ENCODE measurements at places on chromosomes 4 and X.
A peak's percentile ranks its signal among the peaks of the same experiment; 100 is the strongest.

GRCh38 chrX:119638725-119639471, 32.7 kb upstream of the NKRF start:
- DNase-seq = no peak

DNA sequence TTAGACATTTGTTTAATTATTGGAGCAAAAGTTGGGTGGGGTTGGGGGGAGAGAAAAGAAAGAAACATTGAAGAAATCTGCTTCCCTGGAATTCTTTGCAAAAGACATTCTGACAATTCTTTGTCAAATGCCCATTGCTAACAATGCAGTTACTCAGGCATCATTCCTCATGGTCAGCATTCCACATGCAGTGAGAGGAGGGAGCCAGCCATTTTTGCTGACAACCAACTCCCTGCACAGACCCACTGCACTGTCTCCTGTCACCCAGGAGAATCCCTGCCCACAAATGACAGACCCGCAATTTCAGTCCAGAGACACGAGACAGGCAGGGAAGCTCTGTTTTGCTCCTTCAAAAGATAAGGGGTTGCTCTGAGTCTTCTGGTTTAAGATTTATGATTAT, 985.1 kb upstream of the SLIT2 start:
- no peak for DNase-seq

DNA sequence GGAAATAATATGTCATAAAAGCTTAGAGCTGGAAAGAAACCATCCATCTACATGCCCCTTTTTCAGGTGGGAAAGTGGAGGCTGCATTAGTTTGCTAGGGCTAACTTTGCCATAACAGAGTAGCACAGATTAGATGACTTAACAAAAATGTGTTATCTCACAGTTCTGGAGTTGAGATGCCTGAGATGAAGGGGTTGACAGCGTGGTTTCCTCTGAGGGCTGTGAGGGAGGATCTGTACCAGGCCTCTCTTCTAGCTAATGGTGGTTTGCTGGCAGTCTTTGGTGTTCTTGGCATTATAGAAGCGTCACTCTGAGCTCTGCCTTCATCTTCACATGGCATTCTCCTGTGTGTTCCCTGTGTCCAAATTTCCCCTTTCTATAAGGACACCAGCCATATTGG, 2.4 kb downstream of the CHRNA9 start:
- DNase-seq = no peak

GRCh38 chr4:121799208-121799823, 1.8 kb upstream of the EXOSC9 start:
- no peak for DNase-seq

DNA sequence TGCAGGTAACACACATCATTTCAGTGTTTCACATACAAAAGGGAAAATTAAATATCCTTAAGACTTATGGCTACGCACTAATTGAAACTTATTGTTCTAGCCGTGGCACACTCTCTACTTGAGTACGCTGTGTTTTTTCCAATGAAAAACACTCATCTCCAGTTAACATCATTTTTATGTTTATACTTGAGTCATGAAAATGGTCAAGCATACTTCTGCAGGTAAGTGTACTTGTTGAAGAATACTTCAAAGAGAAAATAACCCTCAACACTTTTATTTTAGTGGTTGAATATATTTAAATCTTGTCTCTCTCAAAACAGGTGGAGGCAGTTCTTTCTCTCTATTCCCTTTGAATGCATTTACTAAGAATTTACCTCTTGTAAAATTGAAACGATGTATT, 538.7 kb upstream of the PCDH7 start:
- DNase-seq = no peak

GRCh38 chr4:128570387-128570975, 239.0 kb upstream of the JADE1 start:
- no peak for DNase-seq

GRCh38 chr4:122747883-122748282, 15.4 kb downstream of the BBS12 start:
- DNase-seq = no peak

DNA sequence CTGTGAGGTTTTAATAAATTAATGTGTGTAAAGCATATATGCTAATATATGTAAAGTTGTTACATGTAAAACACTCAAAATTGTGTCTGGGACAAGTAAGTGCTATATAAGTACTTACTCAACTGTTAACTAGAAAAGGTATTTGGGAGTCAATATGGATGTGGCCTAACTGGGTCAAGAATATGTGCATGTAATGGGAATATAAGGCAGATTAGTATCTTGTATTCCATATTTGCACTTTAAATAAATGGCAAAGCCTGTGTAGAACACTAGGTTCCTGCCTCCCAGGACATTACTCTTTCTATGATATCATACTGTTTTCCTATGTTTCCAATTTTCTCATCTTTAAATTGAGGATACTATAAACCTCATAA, 270.6 kb downstream of the FBXO8 start:
- no peak for DNase-seq

- no peak for DNase-seq
Observed at GRCh38 chrX:132631579-132632232, 142.9 kb upstream of the MBNL3 start.

- DNase-seq = no peak
Observed at GRCh38 chr4:38667085-38667893, 3.3 kb downstream of the KLF3 start.

GRCh38 chrX:47610511-47610910, 9.1 kb downstream of the SYN1 start:
- no peak for DNase-seq

DNA sequence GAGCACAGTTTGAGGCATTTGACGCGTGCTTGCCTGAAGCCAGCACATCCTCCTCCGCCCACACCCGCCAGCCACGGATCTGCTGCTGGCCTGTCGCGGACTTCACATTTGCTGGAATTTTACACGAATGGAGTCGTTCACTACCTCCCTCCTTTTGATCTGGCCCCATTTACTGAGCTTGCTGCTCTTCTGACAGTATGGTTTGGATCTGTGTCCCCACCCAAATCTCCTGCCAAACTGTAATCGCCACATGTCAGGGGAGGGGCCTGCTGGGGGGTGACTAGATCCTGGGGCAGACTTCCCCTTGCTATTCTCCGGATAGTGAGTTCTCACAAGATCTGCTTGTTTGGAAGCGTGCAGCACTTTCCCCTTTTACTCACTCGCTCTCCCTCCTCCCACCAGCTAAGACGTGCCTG, 19.9 kb upstream of the CPLX1 start:
- DNase-seq = peak; percentile 43

DNA sequence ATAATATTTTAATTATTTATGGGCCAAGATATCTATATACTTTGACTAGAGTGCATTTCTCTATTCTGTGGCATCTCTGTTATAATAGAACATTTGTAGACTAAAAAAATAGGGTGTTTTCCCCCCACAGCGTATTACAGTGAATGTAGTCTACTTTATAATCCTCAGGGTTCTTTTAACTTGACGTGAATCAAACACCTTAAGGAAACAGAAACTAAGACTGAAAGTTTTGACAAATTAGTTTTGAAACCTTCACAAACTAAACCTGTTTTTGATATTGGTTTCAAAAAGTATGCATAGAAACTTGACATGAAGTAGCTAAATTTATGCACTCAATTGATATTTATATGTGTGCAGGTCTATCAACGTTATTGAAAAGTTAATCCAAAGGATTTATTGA, 1963.1 kb upstream of the TENM3 start:
- no peak for DNase-seq

DNA sequence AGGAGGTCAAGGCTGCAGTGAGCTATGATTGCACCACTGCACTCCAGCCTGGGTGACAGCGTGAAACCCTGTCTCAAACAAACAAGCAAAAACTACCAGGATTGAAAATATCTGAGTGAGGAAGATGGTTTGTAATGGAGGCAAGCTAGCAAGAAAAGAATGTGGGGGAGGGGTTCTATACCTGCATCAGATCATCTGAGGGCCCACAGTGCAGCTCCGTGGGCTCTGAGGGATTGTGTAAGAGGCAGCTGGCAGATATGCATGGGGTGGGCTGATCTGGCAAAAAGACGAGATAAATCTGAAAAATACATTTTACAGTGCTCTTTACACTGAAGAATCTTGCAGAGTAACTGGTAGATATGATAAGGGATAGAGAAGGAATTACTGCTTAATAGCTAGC, 28.9 kb upstream of the CHRNA9 start:
- DNase-seq = no peak

DNA sequence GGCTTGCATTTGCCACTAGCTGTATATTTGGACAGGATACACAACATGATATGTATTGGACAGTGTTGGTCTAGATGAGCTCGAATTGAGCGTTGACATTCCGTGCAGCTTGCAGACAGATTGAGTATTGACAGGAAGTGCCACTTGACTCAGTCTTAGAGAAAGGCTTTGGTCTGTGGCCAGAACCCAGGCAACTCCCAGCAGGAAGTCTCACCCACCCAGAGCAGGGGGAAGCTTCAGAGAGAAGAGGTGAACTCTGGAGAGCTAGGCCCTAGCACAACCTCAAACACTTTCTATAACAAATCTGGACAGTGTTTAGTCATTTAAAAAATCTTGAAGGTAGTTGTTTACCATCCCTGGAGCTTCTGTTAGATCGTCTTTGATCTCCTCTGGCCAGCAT, 280.5 kb downstream of the FBXW7 start:
- DNase-seq = no peak

DNA sequence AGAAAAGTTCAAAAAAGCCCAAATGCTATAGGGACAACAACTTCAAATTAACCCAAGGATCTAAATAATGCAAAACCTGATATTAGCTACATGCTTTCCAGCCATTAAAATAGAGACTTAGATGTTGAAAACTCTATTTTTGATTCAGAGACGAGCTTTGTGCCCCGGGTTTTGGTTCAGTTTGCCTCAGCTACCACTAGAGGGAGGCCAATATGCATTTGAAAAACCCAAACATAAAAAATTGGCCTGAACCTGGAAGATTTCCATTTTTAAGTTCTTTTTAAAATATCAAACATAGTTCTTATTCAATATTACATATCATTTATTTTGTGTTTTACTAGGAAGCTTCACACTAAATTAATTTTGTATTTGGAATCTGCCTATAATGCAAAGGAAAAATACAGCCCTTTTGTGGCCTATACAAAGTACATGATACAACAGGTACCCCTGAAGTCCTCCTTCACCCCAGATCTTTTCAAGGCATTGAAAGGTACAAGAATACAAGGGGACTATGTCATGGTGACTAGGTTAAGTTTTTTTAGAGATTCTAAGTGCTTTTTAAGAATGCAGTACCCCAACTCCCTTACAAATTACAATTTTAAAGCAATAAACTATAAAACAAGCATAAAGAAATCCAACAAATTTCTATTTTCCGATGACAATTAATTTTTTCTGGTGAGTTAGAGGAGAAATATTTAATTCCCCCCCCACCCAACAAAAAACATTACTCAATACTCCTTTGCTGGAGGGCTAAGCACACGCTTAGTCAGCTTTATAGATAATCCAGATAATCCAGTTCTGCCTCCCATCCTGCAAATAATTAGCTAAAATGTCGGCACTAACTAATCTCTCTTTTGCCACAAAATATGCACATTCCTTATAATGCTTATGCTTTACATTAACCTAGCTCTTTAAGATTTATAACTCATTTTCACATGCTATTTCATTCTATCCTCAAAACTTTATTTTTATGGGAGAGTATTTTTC, 97.7 kb upstream of the PTPN13 start:
- DNase-seq = no peak

DNA sequence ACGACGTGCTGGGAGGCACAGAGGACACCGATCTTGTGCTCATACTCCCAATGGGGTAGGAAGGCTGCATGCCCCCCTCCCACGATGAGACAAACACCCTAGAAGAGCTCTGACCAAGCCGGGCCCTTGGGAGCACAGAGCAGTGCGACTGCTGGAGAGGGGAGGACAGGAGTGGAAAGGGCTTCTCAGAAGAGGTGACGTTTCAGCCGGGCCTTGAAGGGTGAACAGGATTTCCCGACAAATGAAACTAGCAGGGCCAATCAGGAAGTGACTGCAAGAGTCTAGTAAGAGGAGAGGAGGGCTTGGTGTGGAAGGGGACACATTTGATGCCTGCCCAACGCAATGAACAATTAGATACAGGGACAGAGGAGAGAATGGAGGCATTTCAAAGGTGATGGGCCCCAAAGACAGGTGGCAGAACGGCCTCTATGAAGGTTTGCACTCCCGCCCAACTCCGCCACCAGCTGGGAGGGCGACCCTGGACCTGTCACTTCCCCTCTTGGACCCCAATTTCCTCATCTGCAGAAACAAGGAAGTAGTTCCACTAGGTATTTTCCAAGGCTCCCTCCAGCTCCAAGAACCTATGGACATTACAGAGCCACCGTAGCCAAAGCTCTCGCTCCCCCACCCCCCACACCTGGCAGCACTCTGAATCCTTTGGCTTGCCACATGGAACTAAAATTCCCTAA, 3.9 kb downstream of the HCFC1 start:
- no peak for DNase-seq

DNA sequence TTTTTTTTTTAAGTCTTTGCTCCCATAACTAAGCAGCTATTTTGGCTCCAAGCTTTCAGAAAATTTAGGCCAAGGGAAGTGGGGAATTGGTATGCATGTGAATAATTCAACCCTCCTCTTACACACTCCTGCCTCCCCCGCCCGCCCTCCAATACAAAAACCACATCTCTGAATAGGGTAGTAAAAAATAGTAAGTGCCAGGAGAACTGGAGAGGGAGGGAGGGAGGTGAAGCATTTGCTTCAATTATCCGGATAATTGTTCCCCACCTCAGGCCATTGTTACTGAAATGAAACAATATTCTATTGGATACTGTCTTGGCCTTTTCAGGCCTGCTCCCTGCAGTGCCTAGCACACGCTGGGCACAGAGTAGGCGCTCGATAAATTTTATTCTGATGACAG, 5.5 kb upstream of the GSX2 start:
- DNase-seq = no peak

- no peak for DNase-seq
Observed at GRCh38 chrX:129736491-129736890, 2.3 kb upstream of the XPNPEP2 start.

DNA sequence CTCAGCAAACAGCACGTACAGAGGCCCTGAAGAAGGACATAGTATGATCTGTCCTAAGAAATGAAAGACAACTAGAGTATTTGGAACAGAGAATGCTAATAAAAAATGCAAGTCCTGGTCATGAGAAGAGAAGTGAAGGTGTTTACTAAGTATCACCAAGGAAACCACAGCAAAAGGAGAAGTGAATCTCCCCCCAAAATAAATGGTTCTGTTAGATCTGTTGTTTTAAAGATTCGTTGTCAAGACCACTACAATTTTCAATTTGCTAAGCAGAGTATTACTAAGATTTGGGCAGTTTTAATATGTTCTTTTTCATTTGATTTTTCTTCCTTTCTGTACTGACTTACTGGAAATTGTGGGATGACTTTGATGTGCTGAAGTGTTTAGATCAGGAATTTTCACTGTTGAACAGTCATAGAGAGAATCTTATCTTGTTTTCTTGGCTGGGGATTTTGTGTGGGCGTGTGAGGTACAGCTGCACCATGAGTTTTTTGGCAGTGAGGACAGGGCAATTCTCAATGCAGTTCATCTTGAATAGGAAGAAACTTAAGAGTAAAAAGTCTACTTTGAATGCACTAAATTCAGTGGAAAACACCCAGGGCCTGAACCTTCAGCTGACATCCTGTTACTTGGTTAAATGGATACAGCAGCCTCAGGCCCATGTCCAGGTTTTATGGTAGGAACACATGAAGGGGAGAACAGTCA, 132.2 kb downstream of the STIM2 start:
- no peak for DNase-seq

Measured in spleen (tissue), 13 donors.